ENCODE measurements at places on chromosomes 5 and 9.

DNA sequence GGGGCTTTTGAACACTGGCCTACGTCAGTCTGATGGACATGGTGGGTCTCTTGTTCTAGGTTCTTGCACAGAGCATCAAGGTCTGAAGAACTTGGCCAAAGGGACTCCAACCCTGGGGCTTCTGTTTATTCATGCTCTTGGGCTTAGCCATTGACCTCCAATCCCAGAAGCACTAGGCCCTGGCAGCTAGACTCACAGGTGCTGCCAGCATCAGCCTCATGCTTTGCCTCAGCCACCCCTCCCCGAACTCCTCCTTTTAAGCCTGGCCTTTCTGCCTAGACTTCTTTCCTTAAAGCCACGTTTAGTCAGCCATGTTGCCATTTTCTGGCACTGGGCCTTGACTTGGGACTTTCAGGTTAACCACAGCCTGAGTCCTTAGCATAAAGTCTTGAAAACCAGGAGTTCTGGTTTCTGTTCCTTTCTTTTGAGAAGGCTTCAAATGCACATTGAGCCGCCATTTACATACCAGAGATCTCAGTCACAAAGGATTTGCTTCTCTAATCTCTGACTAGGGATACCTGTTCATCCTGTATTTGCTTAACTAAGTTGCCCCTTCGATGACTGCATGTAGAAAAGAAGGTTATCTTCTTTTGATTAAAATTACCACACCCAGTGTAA lies 54.7 kb downstream of the ANGPTL2 start:
- DNase-seq, result no peak

GRCh38 chr9:70593241-70593640 lies 178.8 kb upstream of the KLF9 start:
- DNase-seq, result no peak

DNA sequence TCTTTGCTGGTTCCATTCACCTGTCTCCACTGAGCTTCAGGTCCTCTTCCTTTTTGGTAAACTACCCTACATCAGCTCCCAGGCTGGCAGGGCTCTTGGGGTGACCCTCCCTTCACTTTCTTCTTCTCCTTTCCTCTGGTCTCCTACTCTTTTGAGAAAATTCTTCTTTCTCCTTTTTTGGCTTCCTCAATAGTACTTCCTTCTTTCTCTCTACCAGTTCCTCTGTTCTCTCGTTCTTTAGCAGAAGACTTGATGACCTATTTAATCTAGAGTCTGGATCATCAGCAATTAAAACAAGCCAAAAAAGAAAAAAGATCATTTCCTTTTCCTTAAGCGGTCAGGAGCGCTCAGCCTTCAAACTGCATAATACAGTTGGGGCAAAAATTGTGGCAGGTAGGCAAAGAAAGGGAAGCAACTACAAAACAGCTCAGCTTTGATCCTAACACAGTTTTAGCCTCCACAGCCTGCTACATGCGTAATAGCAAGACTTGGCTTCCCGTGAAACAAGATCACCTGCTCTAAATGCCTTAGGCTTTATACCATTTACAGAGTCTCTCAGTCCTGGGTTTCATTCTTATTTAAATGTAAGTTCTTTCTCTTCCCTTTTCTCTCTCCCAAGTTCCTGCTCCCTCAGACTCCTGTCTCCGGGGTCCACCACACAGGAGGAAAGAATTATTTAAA lies 14.0 kb upstream of the GSN start:
- no peak for DNase-seq

DNA sequence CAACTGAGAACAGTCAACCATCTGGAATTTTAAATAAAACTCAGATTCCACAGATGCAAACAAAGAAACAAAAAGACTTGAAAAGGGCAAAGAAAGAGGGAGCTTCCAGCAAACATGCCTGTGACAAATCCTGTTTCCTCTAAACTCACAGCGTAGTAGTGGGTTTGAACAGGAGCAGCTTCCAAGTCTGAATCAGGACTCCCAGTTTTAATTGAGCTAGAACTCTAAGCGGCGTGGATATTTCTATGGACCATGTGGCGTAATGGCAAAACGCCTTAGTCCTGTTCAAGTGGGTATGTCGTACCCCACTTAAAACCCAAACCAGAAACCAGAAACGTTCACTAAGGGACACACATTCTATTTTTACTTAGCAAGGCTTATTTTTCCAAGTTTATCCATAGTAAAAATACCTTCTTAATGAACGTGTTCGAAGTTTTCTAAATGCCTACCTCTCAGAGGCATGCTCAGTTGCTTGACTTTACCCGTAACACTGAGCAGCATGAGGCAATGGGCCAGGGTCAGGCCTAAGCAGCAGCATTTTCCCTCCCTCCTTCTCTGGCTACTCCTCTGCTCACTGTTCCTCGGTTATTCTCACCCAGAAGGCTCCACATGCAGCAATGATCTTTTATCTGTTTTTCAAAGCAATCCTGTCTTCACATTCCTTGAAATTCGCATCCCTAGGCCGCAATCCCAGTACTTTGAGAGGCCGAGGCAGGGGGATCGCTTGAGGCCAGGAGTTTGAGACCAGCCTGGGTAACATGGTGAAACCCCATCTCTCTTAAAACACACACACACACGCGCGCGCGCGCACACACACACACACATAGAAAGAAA lies 77.9 kb downstream of the FNBP1 start:
- DNase-seq, result no peak

DNA sequence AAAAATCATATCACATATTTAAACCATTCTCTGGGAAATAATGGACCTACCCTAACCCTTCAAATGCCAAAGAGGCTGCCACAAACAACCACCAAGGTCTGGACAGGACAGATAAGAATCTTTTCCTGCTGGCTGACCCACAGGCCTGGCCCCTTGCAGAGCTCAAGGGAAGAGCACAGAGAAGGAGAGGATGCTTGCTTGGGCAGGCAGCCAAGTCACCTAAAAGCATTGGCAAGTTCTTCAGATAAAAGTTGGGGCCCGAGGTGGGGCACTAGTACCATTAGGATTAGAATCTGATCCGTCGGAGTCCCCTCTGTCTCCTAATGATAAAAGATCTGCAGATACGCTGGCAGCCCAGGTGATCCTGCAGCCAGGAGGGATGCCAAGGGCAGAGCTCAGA lies 176.6 kb downstream of the GABBR2 start:
- DNase-seq, result no peak

DNA sequence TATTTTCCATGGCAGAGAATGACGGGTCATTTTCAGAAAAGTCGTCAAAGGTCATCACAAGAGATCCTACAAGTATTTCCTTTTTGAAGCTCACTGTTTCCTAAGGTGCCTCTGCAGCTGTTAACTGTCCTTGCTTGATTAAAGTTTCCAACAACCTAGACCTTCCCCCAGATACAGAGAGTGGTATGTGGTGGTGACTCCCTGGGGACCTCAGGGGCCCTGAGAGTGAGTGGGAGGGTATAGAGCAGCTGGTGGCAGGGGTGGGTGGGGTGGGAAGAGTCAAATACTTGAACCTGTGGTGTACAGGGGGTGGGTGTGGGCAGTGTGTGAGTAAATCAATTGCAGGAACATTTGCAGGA lies 1.6 kb upstream of the CD72 start:
- DNase-seq, result no peak

- DNase-seq, result no peak
Measured at GRCh38 chr5:59158637-59159391, 575.9 kb downstream of the RAB3C start.

DNA sequence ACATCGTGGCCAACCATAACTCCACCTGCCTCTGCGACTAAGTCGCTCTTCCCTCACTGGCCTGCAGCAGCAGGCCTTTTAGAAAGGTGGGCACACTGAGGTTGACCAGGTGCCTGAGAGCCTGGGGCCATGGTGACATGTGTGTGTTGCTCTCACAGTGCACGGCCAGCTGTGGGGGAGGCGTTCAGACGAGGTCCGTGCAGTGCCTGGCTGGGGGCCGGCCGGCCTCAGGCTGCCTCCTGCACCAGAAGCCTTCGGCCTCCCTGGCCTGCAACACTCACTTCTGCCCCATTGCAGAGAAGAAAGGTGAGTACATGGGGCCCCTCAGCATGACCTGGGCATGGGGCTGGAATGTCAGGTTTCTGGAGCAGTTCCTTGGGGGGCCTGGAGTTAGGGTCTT lies 104.5 kb upstream of the ICE1 start:
- DNase-seq, result no peak

DNA sequence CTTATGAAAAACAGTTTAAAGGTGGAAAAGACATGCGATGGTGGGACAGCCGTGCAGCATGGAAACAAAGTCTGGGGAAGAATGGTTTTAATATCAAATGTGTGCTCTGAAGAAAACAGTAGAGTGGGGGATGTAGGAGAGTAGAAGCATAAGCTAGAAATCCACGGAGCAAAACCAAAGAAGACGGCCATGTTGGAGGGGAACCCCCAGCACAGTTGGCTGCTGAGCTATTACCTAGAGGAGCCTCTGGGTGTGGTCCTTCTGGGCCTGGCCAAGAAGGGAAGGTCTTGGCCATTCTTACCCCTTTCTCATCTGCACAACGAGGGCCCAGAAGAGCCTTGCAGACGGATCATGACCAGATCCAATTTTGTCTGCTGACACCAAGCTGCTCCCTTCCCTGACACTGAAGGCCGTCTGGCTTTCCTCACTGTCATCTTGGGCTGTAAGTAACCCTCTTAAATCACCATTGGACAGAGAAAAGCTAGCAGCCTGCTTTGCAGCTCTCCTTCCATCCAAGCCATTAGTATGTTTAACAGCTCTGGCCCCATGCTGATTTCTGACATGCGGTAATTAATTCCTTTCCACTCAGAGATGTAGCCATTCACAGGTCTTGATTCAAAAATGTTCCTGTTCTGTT lies 189.5 kb downstream of the SEC61B start:
- DNase-seq, result no peak

GRCh38 chr5:141135030-141135717 lies at the start of gene PCDHB5:
Gene PCDHB5, plus strand, starts transcription at chr5:141135206. Its CDS starts 229 bp downstream, at chr5:141135435.
- DNase-seq, result no peak

- no peak for DNase-seq
Measured at GRCh38 chr5:81172710-81173109, 60.4 kb upstream of the CKMT2 start.

DNA sequence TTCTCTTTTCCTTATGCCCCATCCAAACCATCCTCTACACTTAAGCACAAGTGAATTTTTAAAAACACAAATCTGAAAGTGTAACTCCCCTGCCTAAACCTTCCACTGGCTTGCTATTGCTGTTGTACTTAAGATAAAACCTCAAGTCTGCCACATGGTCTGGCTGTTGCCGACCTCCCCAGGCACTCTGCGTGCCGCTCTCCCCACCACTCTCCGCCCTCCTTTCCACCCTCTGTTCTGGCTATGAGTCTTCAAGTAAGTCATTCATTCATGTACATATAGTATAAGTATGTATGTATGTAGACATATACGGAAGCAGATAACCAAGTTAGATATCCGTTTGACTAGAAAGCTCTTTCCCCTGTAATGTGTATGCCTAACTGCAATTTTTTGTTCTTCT lies 94.7 kb upstream of the ANKRD55 start:
- DNase-seq, result no peak

DNA sequence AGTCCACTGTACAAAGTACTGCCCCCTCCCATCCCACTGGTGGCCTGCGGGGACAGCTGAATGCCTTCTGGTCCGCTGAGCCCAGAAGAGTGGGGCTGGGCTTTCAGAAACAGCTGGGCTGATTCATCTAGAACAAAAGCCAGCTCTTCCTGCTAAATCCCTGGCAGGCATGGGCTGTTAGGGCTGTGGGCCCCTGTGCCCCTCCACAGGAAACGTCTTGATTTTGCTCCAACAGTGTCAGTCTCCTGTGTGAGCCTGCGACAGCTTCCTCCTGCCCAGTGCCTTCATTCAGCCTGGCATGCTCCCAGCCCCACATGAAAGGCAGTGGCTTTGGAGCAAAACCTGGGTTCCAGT lies 6.9 kb upstream of the GSN start:
- no peak for DNase-seq

- DNase-seq, result no peak
Measured at GRCh38 chr9:96133321-96134021, 168.5 kb downstream of the HSD17B3 start.

DNA sequence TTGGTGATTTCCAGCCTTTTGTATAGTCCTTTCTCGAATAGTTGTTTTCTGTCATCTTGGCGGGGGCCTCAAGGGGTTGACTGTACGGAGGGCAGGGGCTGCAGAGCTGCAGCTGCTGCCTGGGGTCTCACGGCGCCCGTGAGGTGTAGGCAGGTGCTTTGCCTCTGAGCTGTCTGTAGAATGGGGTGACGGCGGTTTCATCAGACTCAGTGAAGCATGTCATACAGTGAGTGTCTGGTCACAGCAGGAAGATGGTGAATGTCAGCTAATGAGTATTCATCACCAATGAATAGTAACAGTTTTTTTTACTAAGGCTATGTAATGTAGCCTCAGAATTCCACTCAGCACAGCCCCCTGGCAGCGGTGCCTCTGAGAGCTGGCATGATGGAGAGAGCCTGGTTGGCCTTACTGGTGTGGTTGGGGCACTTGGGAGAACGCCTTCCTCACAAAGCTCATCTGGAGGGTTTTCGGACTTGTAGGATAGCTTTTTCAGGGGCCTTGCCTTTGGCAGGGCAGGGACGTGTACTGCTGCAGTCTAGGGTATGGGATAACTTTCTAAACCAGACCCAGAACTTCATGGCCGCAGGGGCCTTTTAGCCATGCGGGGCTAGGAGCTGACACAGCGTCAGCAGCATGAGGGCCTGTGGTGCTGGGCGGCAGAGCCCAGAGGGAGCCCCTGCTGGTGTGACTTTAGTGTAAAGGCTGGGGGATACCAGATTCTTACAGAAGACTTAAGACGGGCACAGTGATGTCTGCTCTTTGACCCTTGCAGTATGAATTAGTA lies 15.0 kb downstream of the TENT4A start:
- no peak for DNase-seq

DNA sequence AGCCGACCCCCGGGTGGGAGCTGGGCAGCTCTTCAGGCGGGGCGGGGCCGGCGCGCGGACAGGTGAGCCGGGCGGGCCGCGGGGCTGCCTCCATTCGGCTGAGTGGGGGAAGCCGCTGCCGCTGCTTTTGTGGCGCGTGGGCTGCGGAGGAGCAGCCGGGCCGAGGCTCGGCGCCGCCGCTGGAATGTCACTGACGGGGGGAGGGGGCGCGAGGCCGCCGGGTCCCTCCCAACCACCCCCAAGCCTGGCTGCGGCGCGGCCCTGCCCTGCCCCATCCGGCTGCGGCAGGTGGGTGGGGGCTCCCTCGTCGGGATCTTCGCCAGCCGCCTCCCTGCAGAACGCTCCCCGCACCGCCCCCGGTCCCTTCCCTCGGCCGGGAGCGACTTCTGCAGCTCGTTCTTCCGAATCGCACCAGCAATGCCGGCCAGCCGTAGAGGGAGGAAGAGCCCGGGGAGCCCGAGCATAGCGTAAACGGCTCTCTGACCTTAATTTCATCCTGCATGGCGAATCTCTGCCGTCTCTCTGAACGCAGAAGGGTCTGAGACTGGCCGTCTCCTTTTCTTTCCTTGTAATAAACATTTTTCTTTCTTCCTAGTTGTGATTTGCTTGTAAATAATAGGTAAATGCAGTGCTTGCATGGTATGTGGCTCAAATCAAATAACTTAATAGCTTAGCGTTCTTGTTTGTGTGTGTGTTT lies 505 bp downstream of the SPTAN1 start:
- no peak for DNase-seq
